ENCODE measurements at places on chromosomes 12 and 14.

GRCh38 chr14:60227291-60227690 is 21.7 kb upstream of the PPM1A start:
- DNase-seq, result no peak

- DNase-seq, result no peak
These were observed 171.7 kb upstream of the LHX5 start for GRCh38 chr12:113643177-113643974.

- no peak for DNase-seq
These were observed 11.3 kb downstream of the ACACB start for GRCh38 chr12:109127533-109128242.

DNA sequence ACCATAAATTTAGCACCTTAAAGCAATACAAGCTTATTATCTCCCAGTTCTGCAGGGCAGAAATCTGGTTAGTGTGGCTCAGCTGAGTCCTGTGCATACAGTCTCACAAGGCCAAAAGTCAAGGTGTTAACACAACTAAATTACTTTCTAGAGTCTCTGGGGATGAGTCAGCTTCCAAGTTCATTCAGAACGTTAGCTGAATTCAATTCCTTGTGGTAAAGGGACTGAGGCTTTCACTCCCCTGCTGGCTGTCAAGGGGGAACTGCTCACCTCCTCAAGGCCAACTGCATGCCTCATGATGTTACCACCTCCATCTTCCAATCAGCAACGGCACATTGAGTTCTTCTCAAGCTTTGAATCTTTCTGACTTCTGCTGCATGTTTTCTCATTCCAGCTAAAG is 27.6 kb downstream of the EML5 start:
- no peak for DNase-seq

DNA sequence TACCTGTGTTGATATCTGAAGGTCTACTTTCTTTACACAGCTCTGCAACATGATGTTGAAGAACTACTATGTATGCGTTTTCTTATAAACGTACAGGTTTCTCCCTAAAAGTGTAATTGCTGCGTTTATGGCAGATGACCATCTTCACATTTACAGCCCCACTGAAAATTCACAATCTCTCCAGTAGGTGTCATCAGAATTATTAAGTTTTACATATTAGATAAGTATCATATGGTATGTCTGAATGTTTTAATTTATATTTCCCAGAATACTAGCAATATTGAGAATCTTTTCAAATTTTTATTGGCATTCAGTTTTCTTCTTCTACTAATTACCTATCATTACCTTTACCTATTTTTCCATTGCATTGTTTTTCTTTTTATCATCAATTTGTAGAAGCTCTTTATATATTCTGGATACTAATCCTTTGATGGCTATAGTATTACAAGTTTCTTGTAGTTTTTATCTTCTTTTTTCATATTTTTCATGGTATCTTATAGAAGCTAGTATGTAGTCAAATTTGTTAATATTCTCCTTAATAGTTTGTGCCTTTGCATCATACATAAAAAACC is 123.5 kb downstream of the CAPZA3 start:
- no peak for DNase-seq

GRCh38 chr14:104852280-104852663 is 12.8 kb upstream of the CEP170B start:
- DNase-seq, result no peak

DNA sequence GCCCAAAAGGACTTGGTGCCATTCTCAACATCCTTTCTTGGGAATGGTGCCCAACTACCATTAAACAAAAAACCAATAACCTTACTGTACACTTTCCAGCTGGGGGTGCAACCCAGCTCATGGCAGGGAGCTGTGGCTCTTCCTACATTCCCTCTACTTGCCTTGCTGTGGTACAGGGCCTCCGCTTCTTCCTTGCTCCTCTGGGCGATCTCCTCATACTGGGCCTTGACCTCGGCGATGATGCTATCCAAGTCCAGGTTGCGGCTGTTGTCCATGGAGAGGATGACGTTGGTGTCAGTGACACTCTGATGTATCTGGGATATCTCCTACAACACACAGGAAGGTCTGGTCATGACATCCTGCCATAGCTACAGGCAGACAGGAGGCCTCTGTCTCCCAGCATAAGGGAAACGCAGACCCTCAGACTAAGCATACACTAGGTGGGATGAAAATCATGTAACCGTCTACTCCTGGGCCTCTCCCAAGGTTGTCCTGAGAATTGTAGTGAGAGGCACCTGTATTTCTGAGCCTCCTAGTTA is 3.9 kb downstream of the KRT2 start:
- no peak for DNase-seq

Measured in retina (tissue), 1 donor.